T-helper 9 cell (primary cell): ENCODE measurements at places on chromosomes 7 and 10.
A peak's percentile ranks its signal among the peaks of the same experiment; 100 is the strongest.

GRCh38 chr10:30456266-30456665 lies 22.3 kb downstream of the MAP3K8 start:
- DNase-seq = no peak

- DNase-seq = no peak
Observed at GRCh38 chr7:14478834-14479510, 423.6 kb downstream of the DGKB start.

- no peak for DNase-seq
Observed at GRCh38 chr10:122643931-122644534, 55.6 kb downstream of the C10orf120 start.

DNA sequence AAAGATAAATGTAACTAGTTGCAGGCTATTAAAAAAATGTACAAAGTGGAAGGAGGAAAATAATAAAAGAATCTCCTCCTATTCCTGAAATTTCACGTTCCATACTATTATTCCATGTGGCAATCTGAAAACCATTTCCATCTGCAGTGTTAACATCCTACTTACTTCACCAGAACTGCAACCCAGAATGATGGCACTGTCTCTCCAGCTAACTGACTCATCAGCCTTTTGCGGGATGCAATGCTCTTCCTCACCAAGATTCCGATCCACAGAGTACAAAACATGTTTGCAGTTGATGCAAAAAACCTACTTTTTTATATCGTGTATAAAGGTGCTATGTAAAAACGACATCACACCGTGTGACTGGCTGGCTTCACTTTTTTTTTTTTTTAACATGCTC lies 50.8 kb downstream of the ESYT2 start:
- no peak for DNase-seq

DNA sequence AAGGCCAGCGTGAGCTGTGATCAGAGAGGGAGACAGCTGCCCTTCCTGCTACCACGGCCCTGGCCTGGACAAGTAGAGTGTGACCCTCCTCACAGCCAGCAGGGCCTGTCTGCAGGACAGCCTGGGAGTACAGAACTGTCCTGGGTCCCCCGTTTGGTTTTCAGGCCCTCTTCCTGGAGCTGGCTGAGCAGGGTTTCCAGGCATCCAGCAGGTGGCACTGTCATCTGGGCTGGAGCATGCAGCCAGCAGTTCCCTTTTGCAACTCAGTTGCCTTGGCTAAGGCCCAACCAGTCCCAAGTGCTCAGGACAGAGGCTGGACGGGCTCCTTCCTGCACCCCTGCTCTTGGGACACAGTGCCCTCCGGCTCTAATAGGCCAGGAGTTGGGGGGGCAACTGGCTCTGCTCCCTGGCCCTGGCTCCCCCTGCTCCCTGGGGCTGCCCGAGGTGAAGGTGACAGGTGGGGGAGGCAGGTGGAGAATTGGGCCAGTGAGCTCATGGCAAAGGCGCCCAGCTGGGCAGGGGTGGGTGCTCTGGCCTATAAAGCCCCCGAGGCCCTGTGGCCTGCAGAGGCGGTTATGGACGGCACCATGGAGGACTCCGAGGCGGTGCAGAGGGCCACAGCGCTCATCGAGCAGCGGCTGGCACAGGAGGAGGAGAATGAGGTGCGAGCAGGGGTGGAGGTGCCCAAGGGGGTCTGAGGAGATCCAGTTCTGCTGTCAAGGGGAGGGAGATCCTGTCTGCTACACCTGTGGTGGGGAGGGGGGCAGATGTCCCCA lies at the start of gene ANKRD2:
TSS of gene ANKRD2 (plus strand) at position 566 of the 776 bp plus-strand sequence. CDS start at position 576, 10 bp downstream.
- peak; percentile 31 for DNase-seq

DNA sequence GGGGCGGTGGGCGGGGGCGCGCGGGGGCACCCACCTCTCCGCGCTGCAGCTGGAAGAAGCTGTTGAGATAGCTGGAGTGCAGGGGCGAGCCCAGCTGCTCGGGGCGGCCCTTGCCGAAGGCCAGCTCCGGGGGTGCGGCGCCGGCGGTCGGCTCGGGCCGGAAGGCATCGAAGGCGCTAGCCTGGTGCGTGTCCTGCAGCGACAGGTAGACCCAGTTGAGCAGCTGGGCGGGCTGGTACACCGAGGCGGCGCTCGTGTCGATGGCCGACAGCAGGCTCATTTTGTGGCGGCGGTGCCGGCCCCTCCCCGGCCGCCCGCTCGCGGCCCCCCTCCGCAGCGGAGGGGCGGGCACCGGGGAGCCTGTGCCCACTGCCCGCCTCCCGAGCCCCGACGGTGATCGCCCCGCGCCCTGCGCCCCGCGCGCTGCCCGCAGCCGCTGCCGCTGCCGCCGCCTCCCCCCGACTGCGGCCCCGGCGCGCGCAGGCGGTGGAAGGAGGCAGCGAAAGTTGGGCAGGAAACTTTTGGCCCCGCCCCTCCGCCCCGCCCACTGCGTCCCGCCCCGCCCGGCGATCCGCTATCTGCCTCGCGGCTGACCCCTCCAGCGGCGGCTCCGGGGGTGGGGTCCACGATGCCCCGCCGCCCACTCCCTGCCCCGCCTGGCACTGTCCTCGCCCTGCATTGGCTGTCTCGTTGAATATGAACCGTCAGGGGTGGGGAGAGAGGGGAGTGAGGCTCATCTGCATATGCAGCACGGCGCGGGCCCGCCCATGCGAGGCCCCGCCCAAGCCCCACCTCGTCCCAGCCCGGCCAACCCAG lies at the start of gene ZCCHC24:
TSS of gene ZCCHC24 (minus strand) at position 464 of the 816 bp plus-strand sequence. CDS start at position 280, 184 bp downstream.
- DNase-seq = peak; percentile 94

- no peak for DNase-seq
Observed at GRCh38 chr7:72097226-72097625, 314.9 kb downstream of the CALN1 start.
